ENCODE measurements at places on chromosomes 5 and 9. TPM values are rescaled to one million over a fixed set of nuclear protein-coding genes. Genes with fewer than 3 reads are reported as not detected.

DNA sequence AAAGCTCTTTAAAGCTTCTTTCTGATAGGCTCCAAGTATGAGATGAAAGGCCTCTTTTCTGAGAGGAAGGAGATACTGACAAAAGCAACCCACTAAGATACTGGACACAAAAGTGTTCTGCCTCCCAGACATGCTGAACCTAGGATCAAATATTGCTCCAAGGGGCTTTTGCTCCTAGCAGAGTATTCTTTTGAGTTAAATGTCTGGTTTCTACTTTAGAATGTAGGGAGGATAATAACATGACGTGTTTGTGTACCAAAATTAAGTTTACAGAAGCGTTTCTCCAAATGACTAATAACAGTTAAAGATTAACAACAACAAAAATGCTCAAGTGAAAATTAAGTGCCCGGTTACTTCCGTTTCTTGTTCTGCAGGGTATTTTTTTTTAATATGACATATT is 2293.3 kb upstream of the C9orf72 start:
- DNase-seq: no peak

Gene QRFP
- polyA plus RNA-seq: 0.50 TPM

DNA sequence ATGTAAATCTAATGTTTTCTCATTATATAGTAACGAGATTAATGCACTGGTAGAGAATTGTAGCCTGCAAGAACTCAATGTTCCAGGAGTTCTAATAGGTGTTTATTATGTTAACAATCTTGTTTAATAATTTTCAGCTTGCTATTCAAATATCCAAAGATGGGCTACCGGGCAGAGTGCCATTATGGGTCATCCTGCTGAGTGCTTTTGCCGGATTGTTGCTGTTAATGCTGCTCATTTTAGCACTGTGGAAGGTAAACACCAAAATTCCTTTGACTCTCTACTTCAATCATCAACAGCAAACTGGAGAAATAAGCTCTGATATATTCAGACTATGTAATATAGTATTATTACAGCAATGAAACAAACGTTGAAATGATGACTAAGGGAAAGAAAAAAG is 41.9 kb upstream of the ITGA2 start:
- no peak for DNase-seq

- no peak for DNase-seq
Observed at GRCh38 chr9:89482901-89483361, 15.0 kb downstream of the SEMA4D start.

DNA sequence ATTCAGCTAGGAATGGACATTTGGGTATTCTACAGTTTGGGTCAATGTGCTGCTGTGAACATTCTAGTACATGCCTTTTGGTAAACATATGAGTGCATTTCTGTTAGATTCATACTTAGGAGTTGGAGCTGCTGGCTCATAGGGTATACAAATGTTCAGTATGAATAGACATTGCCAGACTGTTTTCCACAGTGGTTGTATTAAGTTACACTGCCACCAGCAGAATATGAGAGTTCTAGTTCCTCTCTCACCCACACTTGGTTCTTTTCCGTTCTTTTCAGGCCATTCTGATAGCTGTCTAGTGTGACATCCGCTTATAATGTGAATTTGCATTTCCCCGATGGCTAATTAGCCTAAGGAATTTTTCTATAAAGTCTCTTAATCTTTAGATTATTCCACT is 25.0 kb downstream of the STOM start:
- DNase-seq: no peak

DNA sequence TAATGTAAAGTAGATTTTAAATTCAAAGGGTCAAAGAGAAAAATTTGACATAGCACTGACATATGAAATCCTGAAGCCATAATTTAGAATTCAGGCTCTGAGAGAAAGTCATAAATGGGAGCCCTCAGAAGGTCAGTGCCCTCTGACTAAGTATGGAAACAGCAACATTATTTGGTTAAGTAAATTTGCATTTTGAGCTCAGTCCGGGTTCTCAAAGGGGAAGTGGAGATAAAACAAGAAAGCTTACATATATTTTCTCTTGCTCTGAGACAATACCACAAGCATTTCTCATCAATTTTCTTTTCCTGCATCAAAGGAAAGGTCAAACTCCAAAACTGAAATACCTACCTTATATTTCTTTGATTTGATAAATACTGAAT is 348.0 kb downstream of the SEMA5A start:
- no peak for DNase-seq

DNA sequence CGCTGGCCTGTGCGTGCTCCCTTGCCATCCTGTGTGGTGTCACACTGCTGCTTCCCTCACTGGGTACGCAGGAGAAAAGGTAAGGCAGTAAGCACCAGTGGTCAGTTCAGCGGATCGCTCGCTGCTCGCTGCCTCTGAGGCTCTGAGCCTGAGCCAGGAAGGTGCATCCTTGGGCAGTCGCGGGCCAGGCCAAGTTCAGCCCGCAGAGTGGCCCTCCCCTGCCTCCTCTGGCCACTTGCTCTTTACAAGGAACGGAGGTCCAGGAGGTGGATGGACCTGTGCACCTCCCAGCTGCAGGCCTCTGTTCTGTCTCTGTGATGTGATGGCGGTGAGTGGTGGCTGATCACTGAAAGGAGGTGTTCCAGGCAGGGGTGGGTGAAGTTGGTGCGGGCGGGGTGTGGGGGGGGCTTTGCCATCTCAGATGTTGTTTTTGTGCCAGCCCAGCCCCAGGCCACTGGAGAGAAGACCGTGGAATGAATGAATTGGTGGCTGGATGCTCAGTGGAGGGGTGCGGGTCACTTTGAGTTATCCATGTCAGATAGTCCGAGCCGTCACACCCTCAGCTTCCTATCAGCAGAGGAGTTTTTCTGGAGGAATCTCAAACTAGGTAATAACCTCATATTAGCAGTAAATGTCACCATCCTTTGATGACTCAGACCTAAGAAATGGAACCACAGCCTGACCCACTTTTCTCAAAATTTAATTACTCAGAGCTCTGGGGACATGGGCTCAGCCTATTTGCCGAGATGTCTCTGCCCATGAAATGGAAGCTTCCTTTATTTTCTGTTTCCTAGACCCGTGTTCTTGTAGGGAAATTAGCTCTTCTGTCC is 7.3 kb downstream of the COL5A1 start:
- DNase-seq: no peak

DNA sequence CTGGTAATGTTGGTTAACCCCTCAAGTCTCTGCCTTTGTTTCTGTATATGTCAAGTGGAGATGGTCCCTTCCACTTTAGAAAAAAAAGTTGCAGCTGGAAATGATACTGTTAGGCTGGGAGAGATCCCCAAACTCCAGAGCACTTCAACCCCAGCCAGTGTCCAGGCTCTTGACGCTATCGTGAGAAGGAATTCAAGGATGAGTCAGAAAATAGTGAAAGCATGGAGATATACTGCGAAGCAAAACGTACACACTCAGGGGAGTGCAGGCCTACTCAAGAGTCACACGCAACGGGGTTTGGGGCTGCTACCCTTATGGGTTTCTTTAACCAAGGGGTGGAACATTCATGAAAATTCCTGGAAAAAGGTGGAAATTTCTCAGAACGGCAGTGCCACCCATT is 24.9 kb downstream of the KCNV2 start:
- DNase-seq: no peak

GRCh38 chr5:145811834-145812625 is 23.1 kb downstream of the PRELID2 start:
- no peak for DNase-seq

DNA sequence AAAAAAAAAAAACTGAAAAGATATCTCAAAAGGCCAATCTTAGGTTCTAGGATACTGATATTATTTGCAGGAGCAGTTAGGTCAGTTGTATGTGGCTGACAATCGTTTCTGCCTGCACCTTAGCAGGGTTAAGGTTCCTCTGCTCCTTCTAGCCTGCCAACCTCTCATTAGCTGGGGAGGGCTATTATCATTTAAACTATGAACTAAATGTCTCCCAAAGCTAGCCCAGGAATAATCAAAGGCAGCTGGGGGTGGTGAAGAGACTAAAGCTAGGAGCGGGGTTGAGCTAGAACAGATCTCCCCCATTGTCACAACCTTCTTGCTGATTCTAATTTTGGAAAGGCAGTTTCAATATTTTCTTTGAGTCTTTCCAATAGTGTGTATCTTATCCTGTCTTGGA is 99.9 kb downstream of the ICE1 start:
- no peak for DNase-seq

Gene NEUROG1
- not detected for polyA plus RNA-seq

Gene GPR151
- not detected for polyA plus RNA-seq

Gene UNC13B
- 30.3 TPM for polyA plus RNA-seq

DNA sequence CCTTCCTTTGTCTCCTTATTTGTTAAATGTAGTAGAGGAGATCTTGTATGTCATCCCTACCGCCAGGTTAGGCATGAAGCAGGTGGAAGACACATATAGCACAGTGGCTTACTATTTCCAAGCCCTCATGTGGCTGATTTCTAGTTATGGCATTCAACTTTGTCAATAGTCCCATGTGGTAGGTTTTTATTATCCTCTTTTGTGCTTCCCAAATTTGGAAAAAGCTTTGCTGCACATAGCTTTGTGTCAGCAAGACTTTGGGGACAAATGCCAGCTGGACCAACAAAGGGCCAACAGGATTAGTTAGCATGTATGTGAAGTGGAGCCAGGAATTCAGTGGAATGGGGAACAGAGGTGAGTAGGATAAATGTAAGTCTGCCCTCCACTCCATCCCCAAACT is 276.3 kb downstream of the PSAT1 start:
- no peak for DNase-seq

Gene LHX6
- 3.3 TPM for polyA plus RNA-seq

- no peak for DNase-seq
Observed at GRCh38 chr5:172854451-172854871, 20.4 kb downstream of the ERGIC1 start.

Gene IL5
- not detected for polyA plus RNA-seq

DNA sequence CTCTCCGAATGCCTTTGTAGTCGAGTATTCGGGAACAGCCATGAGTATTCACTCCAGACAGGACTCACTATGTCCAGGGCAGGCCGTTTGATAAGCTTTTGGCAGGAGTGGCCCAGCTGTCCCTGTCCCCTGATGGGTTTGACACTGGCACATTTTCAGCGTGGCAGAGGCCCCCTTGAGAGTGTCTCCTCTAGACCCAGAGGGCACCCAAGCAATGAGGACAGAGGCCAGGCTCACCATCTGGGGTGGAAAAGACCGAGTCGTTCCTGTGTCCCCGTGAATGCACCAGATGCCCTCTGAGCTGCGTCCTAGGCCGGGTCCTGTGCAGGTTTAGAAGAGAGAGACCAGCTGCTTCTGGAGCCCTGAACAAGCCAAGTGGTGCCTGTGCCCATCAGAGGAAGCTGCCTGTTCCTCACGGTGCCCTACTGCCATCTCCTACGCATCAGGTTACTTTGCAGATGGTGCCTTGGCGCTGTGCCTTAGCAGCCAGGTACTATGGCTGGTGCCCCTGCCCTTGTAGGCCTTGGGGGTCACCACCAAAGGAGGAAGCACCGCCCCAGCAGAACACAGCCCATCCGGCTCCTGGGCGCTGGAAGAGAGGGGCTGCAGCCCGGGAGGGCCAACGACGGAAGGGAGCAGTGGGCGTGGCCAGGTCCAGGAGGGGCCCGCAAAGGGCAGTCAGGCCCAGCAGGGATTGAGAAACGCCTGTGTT is 42.4 kb downstream of the LRSAM1 start:
- DNase-seq: no peak

DNA sequence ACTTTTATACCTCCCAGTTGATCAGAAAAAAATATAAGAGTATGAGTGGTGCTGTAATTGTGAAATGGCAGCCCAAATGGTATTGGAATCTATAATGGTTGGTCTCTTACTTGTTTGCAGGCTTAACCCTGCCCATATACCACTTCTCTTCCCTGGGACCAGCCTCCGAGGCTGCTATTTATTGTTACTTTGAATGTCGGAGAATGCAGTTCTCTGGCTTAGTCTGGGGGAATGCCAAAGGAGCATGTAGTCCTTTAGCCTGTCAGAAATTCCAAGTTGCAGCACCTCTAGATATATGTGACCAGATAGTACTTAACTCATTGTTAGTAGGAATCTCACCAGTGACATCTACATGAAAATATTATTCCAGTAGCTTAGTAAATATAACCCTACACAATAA is 47.5 kb downstream of the SLC44A1 start:
- no peak for DNase-seq

Gene OR1L1
- not detected for polyA plus RNA-seq

Gene LCN1
- not detected for polyA plus RNA-seq

All from right renal cortex interstitium (tissue), 3 donors.